RCC 7860 (cell line): ENCODE measurements at places on chromosomes 3 and 15.

DNA sequence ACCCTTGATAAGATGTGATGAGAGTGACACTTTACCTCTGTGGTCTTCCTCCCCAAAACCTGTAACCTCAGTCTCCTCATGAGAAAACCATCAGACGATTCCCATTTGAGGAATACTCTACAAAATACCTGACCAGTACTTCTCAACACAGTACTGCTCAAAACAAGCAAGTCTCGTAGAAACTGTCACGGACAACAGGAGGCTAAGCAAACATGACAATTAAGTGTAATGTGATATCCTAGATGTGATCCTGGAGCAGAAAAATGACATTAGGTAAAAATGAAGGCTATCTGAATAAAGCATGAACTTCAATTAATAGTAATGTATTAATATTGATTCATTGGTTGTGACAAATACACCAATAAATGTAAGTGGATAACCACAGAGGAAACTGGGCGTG lies 113.6 kb downstream of the CACNA2D3 start:
- no peak for DNase-seq

DNA sequence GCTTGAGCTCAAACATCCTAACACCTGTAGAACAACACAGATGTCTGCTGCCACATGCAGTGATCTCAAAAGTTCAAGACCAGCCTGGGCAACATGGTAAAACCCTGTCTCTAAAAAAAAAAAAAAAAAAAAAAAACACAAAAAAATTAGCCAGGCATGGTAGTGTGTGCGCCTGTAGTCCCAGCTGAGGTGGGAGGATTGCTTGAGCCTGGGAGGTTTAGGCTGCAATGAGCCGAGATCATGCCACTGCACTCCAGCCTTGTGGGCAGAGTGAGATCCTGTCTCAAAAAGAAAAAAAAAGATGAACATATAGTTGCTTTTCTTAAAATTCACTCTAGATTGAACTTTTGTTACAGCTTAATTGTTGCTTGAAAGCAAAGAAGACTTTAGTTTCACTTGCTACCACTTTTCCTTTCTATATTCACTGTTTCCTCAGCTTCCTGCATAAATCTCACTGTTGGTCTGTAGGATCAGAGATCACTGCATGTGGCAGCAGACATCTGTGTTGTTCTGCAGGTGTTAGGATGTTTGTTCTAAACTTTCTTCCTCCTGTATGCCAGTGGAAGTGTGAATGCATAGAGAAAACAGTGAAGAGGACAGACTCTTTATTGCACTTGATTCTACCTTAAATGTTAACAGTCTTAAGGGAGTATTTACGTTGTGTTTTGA lies 12.6 kb downstream of the RAB11A start:
- DNase-seq, result no peak

DNA sequence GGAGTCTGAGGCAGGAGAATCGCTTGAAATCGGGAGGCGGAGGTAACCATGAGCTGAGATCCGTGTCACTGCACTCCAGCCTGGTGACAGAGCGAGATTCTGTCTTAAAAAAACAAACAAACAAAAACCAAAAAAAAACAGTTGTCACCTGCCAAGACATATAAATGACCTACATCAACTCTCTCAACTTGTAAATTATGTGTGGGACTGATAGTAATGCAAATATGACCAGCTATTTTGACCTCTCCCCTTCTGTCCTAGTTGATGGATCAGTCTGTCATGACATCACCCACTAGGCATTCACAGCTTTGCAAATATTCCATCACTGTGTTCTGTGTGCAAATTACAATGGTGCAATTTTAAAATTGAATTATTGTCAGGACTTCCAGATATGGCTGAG lies 175.4 kb downstream of the EBLN2 start:
- DNase-seq, result no peak

GRCh38 chr15:24943361-24943760 lies 11.4 kb upstream of the SNRPN start:
- DNase-seq, result no peak

GRCh38 chr3:44970926-44971490 lies 5.0 kb downstream of the ZDHHC3 start:
- DNase-seq, result no peak

DNA sequence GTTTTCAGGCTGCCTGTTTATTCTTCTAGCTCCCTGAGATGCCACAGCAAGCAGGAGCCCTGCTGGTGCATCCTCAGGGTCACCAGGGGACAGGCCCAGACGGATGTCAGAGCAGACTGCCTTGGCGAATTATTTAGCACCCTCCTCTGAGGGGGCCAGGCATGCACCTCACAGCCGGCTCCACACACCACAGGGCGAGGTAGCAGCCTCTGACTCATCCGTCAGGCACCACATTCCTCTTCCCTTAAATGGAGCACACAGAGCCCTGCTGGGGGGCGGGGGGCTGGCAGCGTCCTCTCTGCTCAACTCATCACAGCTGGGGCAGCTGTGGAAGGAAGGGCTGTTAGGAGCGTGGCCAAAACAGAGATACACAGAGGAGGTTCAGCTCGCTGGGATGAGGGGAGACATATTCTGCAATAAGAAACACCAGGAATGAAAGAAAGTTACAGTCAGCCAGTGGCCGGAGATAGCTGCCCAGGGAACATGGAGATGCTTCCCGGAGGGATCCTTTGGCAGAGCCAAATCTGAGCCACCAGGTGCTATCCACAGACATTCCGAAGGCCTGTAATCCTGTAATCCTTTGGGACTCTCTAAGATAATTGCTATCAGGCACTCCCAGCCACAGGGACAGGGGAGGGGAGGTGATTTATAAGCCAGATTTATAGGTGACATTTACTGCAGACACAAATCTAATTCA lies 13.9 kb upstream of the PRICKLE2 start:
- DNase-seq, result peak; percentile 95

DNA sequence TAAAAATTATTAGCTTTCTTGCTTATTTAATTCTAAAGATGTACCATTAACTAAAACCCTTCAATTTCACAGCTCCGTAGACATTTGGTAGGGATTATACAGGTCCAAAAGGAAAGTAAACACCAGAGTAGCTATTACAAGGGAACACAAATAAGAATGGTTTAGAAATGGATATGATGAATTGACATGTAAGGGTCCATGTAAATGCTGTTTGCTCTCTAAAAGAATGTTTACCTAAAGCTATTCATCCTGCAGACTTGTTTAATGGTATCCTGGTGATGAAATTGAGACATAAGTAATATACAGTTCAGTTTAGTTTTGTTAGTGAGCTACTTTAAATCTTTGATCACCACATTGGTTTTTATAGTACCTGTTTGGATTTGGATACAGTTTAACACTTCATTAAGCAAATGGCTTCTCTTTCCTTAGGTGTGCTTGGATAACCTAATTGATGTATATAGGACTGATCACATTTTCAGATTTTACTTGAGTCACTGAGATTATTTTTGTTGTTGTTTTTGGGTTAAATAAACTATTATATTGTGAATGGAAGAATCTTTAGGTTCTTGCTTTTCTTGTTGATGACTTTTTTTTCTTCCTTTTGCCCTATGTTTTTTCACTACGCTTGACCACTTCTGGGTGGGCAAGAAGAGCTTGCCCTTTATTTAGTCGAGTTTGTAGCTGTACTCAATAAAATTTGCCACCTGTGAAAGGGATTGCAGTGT lies 115.4 kb downstream of the TCF12 start:
- DNase-seq, result no peak

DNA sequence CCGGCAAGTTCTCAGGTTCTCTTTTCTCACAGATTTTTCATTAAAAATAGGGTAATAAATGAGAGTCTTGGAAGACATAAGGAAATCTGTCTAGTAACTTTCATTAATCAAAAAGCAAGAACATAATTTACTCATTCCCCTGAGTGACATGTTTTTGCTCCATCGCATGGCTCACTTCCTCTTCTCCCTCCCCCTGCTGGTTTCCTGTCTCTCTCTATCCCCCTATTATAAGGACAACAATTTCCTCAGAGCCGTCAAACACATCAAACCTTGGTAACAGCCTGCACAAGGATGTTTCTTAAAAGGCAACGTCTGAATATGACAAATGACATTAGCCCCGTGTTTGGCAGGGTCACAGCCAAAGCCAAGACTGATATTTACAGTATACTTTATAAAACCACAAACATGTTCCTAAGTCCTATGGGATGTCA lies 1149.6 kb downstream of the IGSF11 start:
- no peak for DNase-seq

- DNase-seq, result peak; percentile 77
These were observed 276.9 kb upstream of the IL12A start for GRCh38 chr3:159711560-159712333.

DNA sequence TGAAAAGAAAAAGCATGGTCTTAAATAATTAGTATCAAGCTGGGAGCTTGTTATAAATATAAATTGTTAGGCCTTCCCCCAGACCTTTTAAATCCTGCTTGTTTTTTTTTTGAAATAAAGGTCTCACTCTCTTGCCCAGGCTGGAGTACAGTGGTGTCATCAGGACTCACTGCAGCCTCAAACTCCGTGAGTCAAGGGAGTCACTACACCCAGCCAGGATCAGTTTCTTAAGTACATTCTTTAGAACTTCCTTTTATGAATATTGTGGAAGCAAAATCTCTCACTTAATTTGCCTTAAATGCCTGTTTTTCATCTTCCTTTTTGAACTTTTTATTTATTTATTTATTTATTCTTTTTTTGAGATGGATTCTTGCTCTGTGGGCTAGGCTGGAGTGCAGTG lies 20.8 kb upstream of the DENND4A start:
- DNase-seq, result no peak

GRCh38 chr3:20700714-20701113 lies 514.7 kb upstream of the SGO1 start:
- no peak for DNase-seq

GRCh38 chr15:58748040-58748851 lies 1.3 kb downstream of the ADAM10 start:
- no peak for DNase-seq

DNA sequence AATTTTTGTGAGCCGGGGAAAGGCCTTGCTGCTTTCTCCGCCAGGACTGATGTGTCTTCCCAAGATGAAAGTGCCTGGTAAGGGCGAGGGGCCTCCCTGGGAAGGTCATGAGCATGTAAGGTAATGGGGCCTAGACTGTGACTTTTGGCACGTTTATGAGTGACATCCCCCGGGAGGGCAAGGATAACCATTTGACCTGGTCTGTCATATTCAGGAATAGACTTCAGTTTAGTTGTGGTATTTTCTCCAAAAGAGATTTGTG lies 631 bp upstream of the CNBP start:
- peak; percentile 20 for DNase-seq

- DNase-seq, result no peak
These were observed 73.0 kb downstream of the OXNAD1 start for GRCh38 chr3:16337856-16338540.

- DNase-seq, result no peak
These were observed 23.6 kb downstream of the CCR1 start for GRCh38 chr3:46184469-46184868.

- no peak for DNase-seq
These were observed 37.2 kb downstream of the FSIP1 start for GRCh38 chr15:39745415-39745814.

DNA sequence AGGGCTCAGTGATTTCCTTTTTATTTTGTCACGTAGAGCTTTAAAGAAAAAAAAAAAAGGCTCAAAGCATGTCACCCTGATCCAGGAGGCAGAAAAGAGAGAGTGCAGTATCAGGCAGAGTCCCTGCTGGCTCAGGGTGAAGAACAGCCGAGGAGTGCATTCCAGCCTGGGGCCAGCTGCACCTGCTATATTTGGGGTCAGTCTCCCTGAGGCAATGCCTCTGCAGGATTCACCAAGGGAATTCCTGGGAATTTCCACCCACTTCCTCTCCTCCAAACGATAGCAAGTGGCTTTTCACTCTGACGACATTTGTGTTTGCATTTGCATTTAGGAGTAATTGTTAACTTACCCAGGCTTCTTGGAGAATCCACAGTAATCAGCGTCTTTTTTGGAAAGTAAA lies 202.9 kb upstream of the CTNNB1 start:
- no peak for DNase-seq
